Natural killer cell treated with Interleukin-12 subunit alpha and Interleukin-12 subunit beta and Interleukin-15 and Interleukin-18, amount 100 ng/mL, for 72 hours (primary cell): ENCODE measurements at places on chromosomes 4 and X. TPM values are rescaled to one million over a fixed set of nuclear protein-coding genes. Genes with fewer than 3 reads are reported as not detected.

GRCh38 chr4:55255179-55255578 is 90.9 kb upstream of the SRD5A3 start:
- no peak overlapping the region for H3K4me3 ChIP-seq
- H3K36me3 ChIP-seq: no peaks in the 10 kb centered on the region
- no peak for DNase-seq
- peaks cover 17% of the 10 kb centered on the region for H3K27me3 ChIP-seq
- no peak overlapping the region for H3K27ac ChIP-seq
- no peaks in the 10 kb centered on the region for H3K4me1 ChIP-seq

DNA sequence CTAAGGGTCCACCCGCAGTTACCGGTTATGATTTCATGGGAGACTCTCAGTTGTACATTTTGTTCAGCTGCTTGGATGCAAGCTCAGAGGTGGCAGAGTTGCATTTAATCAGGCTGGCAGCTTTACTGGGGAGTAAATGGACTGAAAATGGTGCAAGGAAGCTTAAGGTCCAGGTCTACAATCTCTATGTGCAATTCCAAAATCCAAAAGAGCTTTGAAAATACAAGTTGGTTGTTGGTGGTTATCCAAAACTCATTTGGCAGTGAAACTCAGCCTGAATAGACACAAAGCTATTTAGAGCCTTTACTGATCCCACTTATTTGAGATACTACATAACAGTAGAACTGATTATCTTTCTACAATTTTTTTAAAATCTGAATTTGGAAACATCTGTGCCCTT is 11.8 kb upstream of the ZFP42 start:
- no peak overlapping the region for H3K4me3 ChIP-seq
- peaks cover 17% of the 10 kb centered on the region for H3K36me3 ChIP-seq
- no peaks in the 10 kb centered on the region for H3K4me1 ChIP-seq
- no peak for DNase-seq
- H3K27ac ChIP-seq: no peak overlapping the region

GRCh38 chr4:81898862-81899504 is 427.3 kb upstream of the RASGEF1B start:
- no peaks in the 10 kb centered on the region for H3K36me3 ChIP-seq
- H3K27me3 ChIP-seq: peaks cover 15% of the 10 kb centered on the region
- H3K4me1 ChIP-seq: no peaks in the 10 kb centered on the region
- H3K27ac ChIP-seq: no peak overlapping the region
- no peak overlapping the region for H3K4me3 ChIP-seq

GRCh38 chrX:10121787-10122186 is 35.0 kb upstream of the CLCN4 start:
- peaks cover 25% of the 10 kb centered on the region for H3K4me1 ChIP-seq
- H3K27me3 ChIP-seq: no peaks in the 10 kb centered on the region
- H3K4me3 ChIP-seq: peak overlapping the region; percentile 55
- H3K27ac ChIP-seq: no peak overlapping the region

DNA sequence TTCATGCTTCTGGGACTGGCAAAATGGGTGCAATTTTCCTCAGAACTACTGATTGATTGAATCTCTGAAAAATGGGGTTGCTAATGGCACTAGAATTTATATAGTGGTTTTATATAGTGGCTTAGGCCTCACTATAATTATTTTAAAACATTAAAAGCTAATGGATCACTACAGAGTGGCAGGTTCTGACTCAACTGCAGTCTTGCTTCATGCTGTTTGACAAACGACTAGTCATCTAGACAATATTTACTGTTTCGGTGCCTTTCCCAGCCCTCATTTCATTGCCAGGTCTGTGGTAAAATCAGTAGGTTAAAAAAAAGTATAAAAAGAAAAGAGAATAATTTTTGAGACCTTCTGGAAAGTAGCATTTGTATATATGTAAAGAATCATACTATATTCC is 352.8 kb upstream of the ATOH1 start:
- H3K27me3 ChIP-seq: no peaks in the 10 kb centered on the region
- H3K4me1 ChIP-seq: no peaks in the 10 kb centered on the region
- H3K27ac ChIP-seq: no peak overlapping the region
- H3K36me3 ChIP-seq: no peaks in the 10 kb centered on the region

GPR82 gene
- 1.9 TPM for total RNA-seq

ENAM gene
- not detected for total RNA-seq
